Melanocyte of skin (primary cell): ENCODE measurements at places on chromosomes 3 and 15. TPM values are rescaled to one million over a fixed set of nuclear protein-coding genes. Genes with fewer than 3 reads are reported as not detected.

SH2D7 gene
- total RNA-seq: not detected in 2 replicates

CAMK2N2 gene
- total RNA-seq: 0.36 and 0.69 TPM in 2 replicates

FBXL2 gene
- 20.3 and 22.9 TPM in 2 replicates for total RNA-seq

P2RY14 gene
- not detected in 2 replicates for total RNA-seq

ALG1L2 gene
- total RNA-seq: 0.67 and 0.93 TPM in 2 replicates

IFT122 gene
- 15.3 and 20.5 TPM in 2 replicates for total RNA-seq

SIDT1 gene
- under 0.01 TPM in 2 replicates for total RNA-seq

CLEC3B gene
- not detected in 2 replicates for total RNA-seq

STRIT1 gene
- not detected in 2 replicates for total RNA-seq

GNAT1 gene
- not detected in 2 replicates for total RNA-seq

ALS2CL gene
- 0.67 and 1.1 TPM in 2 replicates for total RNA-seq

ZCWPW2 gene
- 0.33 and 0.93 TPM in 2 replicates for total RNA-seq

NMB gene
- total RNA-seq: 4.4 and 7.9 TPM in 2 replicates

GPR176 gene
- total RNA-seq: 7.2 and 12.7 TPM in 2 replicates

PP2D1 gene
- total RNA-seq: not detected in 2 replicates

RNU5B-1 gene
- not detected in 2 replicates for total RNA-seq

GUCA1C gene
- total RNA-seq: not detected in 2 replicates

LOXL1 gene
- 1.7 and 5.2 TPM in 2 replicates for total RNA-seq

AGTR1 gene
- not detected in 2 replicates for total RNA-seq
